NCI-H82 (cell line): ENCODE measurements at places on chromosomes 4 and X.

GRCh38 chr4:184693056-184693455, 40.8 kb downstream of the CENPU start:
- no peak for DNase-seq

DNA sequence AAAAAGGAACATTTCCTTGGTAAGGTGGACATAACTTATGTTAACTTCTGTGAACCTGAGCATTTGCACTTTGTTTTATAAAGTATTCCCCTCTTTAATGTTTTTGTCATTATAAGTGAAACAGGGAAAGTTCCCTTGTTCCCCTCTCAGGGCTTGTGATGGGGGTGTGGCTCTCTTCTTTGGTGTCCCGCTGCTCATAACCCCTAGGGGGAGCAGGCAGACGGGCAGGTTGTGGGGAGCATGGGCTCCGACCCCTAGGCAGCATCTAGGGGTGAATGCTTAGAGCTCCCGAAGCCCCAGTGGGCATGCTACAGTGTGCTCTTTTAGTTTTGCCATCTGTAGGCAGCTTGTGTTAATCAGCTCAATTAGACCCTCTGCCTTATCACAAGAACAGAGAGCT, 200.4 kb downstream of the DACH2 start:
- DNase-seq = no peak

GRCh38 chr4:148021686-148022085, 289.8 kb downstream of the ARHGAP10 start:
- no peak for DNase-seq

DNA sequence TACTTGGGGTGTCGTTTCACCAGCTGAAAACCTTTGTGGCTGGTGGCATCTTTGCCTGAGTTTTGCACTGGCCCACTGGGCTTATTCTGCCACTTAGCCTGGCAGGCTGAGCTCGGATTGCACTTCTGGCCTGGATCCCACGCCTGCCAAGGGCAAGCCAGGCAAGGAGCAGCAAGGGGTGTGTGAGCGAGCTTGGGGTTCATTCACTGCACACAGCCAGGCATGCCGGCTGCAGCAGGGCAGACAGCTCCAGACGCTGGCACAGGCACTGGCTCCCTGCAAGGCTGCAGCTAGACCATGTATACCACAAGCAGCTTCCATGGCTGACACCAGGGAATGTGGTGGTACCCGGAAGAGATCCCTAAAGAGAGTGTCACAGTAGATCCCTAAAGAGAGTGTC, 476.3 kb downstream of the EPHA5 start:
- DNase-seq = no peak
